ENCODE measurements at places on chromosomes 5 and 9. TPM values are rescaled to one million over a fixed set of nuclear protein-coding genes. Genes with fewer than 3 reads are reported as not detected.

COL5A1 gene
- 0.10 TPM for total RNA-seq

RLN2 gene
- 3.4 TPM for total RNA-seq

GLDC gene
- total RNA-seq: 1.7 TPM

ENTREP1 gene
- total RNA-seq: not detected

Measured in activated naive CD4-positive, alpha-beta T cell treated with anti-CD3 and anti-CD28 coated beads for 36 hours (primary cell).